ENCODE measurements at places on chromosomes 13 and 19.

DNA sequence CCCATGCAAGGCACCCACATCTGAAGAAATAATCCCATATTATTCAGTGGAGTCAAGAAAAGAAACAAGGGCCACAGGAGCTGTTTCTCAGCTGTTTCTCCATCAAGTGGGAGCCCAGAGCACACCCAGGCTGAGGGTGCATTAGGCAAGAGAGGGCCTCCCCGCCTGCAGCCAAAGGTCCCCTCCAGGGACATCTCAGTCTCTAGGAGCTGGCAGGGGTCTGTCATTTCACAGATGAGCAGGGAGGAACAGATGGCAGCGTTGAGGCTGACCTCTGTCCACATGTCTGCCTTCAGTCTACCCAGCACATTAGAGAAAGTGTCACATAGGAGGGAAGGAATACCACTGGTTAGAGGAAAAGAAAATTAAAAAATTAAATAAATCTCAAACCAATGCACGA lies 157.7 kb downstream of the ZNF536 start:
- DNase-seq, result no peak

DNA sequence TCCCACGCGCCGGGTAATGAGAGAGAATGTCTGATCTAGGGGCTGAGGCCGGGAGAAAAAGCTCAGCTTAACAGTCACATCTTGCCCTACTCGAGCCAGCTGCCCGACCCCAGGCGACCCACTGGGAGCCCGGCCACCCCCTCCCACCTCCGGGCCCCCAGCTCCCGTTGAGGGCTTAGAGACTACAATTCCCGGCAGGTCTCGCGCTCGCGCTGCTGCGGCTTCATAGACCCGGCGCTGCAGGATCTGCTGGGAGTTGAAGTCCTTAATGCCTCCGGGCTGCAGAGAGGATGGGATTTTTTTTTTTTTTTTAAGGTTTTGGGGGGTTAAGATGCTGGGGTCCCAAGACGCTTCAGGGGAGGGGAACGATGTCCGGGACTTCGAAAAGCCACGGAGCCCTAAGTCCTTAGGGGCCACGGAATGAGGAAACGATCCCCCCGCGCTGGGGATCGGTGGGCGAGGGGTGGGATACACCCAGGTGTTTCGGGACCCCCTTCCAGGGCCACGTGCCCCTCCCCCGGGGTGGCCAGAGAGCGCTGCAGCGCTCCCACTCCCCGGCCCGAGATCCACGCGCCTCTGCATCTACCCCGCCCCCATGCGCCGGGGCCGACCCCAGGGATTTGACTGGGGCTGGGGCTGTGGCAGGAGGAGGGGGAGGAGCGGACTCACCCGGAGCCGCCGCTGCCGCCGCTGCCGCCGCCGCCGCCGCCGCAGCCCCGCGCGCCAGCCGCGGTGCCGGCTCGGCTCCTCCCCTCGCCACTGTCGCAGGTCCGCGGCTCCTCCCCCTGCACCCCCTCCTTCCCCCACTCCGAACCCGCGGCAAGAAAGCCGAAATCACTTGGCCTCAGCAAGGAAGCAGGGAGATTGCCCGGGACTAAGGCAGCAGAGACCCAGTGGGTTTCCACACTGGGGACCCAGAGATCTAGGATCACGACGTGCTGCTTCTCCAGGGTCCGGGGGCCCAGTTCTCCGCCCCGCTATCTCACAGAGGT lies at the start of gene SYT3:
SYT3 (minus strand) TSS at position 761 of the 992 bp plus-strand sequence. CDS start 2,470 bp downstream, outside the sequence.
- peak; percentile 19 for DNase-seq

DNA sequence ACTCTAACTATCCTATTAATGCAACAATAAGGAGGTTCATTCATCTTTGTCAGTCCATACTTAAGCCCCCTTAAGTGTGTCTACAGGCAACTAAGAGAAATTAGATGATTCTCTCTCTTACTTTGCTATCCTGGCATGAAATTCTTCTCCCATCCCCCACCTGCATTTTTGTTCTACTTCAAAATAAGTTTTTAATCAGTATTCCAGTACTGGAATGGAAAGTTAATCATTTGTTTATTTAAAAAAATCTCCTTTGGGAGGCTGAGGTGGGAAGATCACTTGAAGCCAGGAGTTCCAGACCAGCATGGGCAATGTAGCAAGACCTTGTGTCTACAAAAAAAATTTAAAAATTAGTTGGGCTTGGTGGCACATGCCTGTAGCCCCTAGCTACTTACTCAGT lies 222.1 kb downstream of the MZT1 start:
- DNase-seq, result no peak

GRCh38 chr19:50838239-50838638 lies 4.9 kb upstream of the KLK15 start:
- no peak for DNase-seq

DNA sequence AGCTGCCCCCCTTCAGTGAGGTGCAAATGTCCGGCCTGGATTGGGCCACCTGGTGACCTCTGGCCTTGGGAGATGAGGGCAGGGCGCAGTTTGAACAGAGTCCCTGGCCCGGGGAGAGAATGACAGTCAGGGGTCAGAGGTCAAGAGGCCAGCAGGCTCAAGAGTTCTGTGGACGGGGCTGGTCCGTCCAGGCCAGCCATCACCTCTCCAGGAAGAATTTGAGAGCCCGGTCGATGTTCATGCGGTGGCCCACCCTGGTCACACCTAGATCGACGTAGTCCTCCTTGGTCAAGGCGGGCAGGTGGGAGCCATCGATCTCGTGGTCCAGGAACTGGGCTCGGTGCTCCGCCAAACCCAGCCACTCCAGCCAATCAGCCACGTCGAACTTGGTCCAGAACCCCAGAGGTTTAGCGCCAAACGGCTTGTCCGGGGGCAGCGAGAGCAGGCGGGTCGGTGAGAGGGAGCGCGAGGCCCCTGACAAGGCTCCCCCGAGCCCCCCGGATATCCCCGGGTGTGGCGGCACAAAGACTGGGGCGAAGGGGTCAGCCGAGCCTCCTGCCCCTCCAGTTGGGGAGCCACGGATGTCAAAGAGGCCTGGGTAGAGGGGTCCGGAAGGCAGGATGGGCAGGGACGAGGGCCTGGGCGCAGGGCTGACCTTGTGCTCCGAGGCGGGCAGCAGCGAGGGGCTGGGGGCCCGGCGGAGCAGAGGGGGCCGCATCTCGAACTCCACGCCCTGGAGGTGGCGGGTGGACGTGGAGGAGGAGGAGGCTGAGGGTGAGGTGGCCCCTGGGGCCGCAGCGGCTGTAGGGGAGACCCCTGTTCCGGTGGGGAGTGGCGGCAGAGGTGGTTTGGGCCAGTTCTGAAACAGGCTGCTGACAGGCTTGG lies 12.8 kb downstream of the C19orf81 start:
- DNase-seq, result no peak

DNA sequence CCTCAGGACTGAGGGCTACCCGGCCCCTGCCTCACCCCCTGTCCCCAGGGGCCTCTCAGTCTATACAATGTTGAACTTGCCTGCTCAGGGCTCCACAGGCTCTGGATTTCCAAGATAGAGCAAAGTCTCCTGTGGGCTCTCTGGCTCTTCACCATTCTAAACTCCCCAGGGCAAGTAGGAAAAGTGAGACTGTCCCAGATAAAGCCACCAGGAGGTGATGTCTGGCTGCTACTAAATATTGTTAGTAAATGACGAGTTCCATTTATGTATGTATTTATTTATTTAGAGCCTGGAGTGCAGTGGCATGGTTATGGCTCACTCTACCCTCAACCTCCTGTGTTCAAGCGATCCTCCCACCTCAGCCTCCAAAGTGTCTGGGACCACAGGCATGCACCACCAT lies 73.6 kb upstream of the SIAH3 start:
- no peak for DNase-seq

- no peak for DNase-seq
Observed at GRCh38 chr13:112615391-112615790, 27.4 kb upstream of the TUBGCP3 start.

GRCh38 chr19:13918726-13919411 lies 12.9 kb downstream of the CC2D1A start:
- no peak for DNase-seq

- no peak for DNase-seq
Observed at GRCh38 chr13:36475468-36475867, 43.2 kb downstream of the CCNA1 start.

GRCh38 chr19:7850000-7850813 lies 20.2 kb downstream of the EVI5L start:
- DNase-seq, result no peak

GRCh38 chr13:32229443-32229842 lies 85.7 kb downstream of the ZAR1L start:
- no peak for DNase-seq

DNA sequence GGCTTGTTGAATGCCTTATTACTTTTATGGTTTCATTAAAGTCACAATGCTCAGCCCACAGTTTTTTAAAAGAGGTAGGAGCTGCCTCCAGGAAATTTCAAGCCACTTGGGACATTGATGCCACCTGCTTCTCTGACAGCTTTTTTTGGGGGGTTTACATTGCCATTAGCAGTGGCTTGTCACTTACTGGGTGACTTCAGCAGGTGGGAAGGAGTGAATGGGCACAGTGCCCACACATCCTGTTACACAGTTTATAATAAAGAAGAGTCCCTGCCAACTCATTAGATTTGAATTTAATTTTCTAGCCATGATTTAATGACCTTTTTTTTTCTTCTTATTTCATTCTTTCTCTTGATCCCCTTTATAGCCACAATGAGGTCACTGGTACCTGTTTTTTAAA lies 61.0 kb downstream of the NHLRC3 start:
- DNase-seq, result no peak

DNA sequence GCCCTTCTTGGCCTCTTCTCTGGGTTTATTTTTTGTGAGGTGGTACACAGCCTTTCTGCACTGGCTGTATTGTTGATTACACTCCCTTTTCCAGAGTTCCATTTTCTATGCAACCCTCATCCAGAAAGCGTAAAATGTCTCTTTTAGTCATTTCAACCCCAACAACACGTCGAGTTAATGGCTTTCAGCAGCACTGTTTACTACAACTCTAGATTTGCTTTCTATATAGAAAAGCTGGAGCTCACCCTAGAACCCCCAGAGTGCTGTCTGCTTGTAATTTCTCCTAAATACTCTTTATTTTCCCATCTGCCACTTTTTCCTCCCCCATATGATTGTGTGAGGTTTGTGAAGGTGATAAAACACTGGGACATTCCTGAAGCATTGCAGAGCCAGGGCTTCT lies 148.9 kb upstream of the TMTC4 start:
- no peak for DNase-seq

DNA sequence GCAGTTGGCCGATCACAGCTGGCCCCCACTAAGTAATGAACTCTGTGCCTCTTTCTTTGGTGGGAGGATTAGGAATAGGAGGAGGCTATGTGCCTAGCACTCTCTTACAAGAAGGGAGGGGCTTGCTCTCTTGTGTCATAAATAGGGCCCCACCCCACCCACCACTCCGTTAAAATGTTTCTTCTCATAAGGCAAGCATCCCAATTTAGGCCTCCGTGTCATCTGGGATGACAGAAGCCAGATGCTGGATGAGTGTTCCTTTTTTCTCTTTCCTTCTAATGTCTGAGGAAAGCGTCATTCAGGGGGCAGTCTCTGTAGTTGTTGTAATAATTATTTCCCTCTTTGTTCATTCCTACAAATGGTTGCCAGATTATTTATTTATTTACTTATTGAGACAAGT lies at the start of gene LIPE:
LIPE (minus strand) TSS at position 76 of the 400 bp plus-strand sequence. CDS start 239 bp downstream, outside the sequence.
- DNase-seq, result no peak

DNA sequence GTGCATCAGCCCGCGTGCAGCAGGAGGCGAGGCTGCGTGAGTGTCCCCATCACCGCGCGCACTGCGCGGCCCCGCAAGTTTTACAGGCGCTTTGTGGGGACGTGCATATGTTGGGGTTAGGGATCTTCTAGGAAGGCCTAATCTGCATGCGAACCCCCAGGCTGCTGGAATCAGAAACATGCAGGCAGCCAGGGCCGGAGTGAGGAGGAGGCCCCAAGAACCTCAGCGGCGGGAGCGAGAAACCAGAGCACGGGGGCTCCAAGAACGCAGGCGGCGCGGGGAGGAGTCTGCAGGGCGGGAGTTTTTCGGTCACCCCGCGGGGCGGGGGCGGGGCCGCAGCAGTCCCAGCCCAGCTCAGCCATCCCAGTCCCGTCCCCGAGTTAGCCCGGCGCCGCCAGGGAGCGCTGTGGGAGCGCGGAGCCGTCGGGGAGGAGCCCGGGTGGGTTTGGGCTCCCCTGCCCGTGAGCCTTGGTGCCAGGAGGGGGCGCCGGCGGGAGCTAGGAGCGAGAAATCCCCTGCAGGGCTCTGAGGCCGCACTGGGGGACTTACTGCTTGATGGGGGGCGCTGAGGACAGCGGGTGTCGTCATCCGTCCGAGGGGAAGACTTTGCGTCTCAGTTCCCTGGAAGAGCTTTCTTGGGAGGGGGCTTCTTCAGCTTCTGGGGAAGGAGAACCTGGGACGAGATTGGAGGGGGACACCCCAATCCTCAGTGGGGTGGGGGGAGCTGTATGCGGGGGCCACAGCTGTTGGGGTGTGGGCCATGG lies 933 bp upstream of the NRTN start:
- peak; percentile 82 for DNase-seq

GRCh38 chr19:7106711-7107657 lies 37.5 kb downstream of the ZNF557 start:
- no peak for DNase-seq

- no peak for DNase-seq
Observed at GRCh38 chr19:16285769-16286498, 38.7 kb upstream of the KLF2 start.

GRCh38 chr13:25468325-25469168 lies 96.8 kb downstream of the ATP8A2 start:
- DNase-seq, result no peak

- no peak for DNase-seq
Observed at GRCh38 chr13:31605076-31605860, 134.1 kb upstream of the RXFP2 start.

DNA sequence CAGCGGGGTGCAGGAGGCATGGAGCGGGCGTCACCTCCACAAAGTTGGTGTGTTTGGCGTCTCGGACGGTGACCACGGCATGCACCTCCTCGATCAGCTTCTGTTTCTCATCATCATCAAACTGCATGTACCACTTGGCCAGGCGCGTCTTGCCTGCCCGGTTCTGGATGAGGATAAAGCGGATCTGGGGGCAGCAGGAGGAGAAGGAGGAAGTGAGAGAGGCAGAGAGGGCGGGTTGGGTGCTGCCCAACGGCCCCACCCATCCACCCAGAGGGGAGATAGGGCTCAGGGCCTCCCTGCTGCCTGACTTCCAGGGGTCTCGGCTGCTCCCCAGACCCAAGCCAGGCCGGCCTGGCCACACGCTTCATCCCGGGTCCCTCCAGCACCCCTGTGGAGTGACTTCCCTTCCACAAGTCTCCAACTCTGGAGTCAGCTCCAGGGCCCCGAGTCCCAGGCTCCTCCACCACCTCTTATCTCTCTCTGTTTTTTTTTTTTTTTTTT lies 4.6 kb downstream of the AP2S1 start:
- no peak for DNase-seq

- no peak for DNase-seq
Observed at GRCh38 chr19:42018503-42019193, 24.6 kb upstream of the ATP1A3 start.
